ENCODE measurements at places on chromosomes 13 and 19.

- H3K4me1 ChIP-seq: peaks cover 11% of the 10 kb centered on the region
- no peak overlapping the region for H3K27ac ChIP-seq
- H3K36me3 ChIP-seq: no peaks in the 10 kb centered on the region
These were observed 853 bp upstream of the CACNA1A start for GRCh38 chr19:13507053-13507611.

- no peak for DNase-seq
- peaks cover 3% of the 10 kb centered on the region for H3K27me3 ChIP-seq
- no peaks in the 10 kb centered on the region for H3K36me3 ChIP-seq
- H3K4me3 ChIP-seq: no peak overlapping the region
- no peak overlapping the region for H3K27ac ChIP-seq
- H3K4me1 ChIP-seq: no peaks in the 10 kb centered on the region
These were observed 12.8 kb downstream of the SHC2 start for GRCh38 chr19:447816-448560.

DNA sequence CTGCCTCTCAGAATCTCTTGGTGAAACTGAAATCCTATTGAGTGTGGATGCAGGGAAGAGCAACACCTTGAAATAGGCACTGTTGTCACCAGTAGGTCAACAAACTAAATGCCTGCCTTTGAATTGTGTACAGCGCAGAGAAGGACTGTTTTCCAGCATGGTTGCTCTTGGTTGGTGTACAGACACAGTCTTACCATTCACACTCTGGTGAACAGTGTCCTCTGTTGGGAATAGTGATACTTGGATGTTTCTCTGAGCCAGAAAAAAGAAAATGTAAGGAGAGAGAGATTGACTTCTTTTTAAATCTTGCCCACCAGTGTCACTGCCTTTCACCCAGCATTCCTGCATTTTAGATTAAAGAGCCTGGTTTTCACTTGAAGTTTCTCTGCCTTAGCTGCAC lies 179.7 kb downstream of the STK24 start:
- H3K36me3 ChIP-seq: peaks cover 7% of the 10 kb centered on the region
- DNase-seq: no peak
- no peaks in the 10 kb centered on the region for H3K27me3 ChIP-seq
- H3K4me3 ChIP-seq: no peak overlapping the region

GRCh38 chr19:48970139-48970766 lies 5.1 kb downstream of the FTL start:
- no peak overlapping the region for H3K4me3 ChIP-seq
- H3K27ac ChIP-seq: peak overlapping the region; percentile 29
- peaks cover 67% of the 10 kb centered on the region for H3K36me3 ChIP-seq
- DNase-seq: no peak
- H3K27me3 ChIP-seq: no peaks in the 10 kb centered on the region

GRCh38 chr13:20503088-20504083 lies 22.3 kb downstream of the CRYL1 start:
- H3K27ac ChIP-seq: no peak overlapping the region
- DNase-seq: no peak
- H3K27me3 ChIP-seq: no peaks in the 10 kb centered on the region
- no peak overlapping the region for H3K4me3 ChIP-seq
- no peaks in the 10 kb centered on the region for H3K4me1 ChIP-seq
- peaks cover 9% of the 10 kb centered on the region for H3K36me3 ChIP-seq

- no peak for DNase-seq
- no peak overlapping the region for H3K27ac ChIP-seq
- H3K4me3 ChIP-seq: no peak overlapping the region
- no peaks in the 10 kb centered on the region for H3K4me1 ChIP-seq
- H3K27me3 ChIP-seq: no peaks in the 10 kb centered on the region
These were observed 109.3 kb upstream of the IPO5 start for GRCh38 chr13:97844151-97844550.

DNA sequence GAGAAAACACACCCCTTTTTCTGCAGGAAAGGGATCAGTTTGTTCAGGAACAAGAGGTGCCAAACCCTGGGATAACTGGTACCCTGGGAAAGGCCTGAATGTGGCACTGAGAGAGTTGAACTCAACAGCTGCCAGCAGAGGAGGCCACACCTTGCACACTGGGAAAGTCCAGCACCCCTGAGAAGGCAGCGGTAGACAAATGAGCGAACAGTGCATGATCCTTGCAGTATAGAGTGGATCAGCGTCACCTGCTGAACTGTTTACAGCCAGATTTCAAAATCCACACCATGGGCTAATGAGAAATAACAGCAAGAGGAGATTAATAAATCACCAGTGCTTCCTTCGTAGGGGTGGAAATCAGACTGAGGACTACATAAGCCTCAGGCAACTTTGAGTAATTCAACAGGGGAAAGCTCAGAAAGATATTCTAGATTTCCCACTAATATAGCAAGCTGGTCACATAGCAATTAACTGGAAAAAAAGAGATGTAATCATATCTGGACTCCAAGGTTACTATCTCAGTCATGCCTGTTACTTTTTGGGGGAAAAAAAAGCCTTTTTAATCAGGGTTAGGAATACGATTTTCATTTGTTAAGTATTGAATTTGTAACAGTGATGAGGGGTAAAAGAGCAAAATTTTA lies 52.0 kb downstream of the DCT start:
- H3K27me3 ChIP-seq: no peaks in the 10 kb centered on the region
- no peaks in the 10 kb centered on the region for H3K4me1 ChIP-seq
- no peaks in the 10 kb centered on the region for H3K36me3 ChIP-seq
- no peak overlapping the region for H3K4me3 ChIP-seq
- DNase-seq: no peak
- H3K27ac ChIP-seq: no peak overlapping the region

DNA sequence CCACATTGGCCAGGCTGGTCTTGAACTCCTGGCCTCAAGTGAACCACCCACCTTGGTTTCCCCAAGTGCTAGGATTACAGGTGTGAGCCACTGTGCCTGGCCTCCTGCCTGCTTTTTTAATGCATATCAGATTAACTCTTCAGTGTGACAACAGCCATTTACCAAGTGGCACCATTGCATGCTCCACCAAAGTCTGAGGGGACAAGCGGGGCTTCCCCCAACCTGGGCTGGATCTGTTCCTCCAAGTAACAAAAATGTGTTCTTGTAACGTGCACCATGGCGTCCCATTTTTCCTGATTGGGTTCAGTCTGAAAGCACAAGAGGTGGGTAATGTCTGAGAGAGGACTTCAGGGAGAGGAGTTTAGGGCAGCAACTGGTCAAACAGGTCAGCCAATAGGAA lies 77.8 kb downstream of the TEX29 start:
- H3K4me3 ChIP-seq: no peak overlapping the region
- H3K27ac ChIP-seq: no peak overlapping the region
- H3K4me1 ChIP-seq: no peaks in the 10 kb centered on the region
- H3K27me3 ChIP-seq: no peaks in the 10 kb centered on the region

GRCh38 chr19:19637523-19638251 lies 5.8 kb downstream of the GMIP start:
- H3K4me1 ChIP-seq: peaks cover 1% of the 10 kb centered on the region
- no peak for DNase-seq

DNA sequence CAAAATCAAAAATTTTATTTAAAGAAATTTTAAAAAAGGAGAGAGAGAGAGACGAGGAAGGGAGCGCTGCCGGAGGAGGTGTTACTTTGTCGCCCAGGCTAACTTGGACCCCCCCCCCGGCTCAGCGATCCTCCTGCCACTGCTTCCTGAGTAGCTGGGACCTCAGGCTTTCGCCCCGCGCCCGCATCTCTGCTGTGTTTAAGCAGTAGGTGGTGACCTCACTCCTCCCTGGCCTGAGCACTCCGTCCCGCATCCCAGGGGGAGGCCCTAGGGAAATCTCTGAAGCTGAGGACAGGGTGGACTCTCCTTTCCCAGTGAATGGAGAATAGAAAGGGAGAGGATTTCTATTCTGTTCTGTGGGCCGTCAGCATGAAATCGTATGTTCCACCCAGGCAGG lies 485 bp upstream of the ZNF845 start:
- peaks cover 6% of the 10 kb centered on the region for H3K36me3 ChIP-seq
- H3K4me1 ChIP-seq: peaks cover 5% of the 10 kb centered on the region
- H3K4me3 ChIP-seq: peak overlapping the region; percentile 67
- peak overlapping the region; percentile 78 for H3K27ac ChIP-seq

GRCh38 chr13:23456437-23457210 lies 23.1 kb upstream of the SACS start:
- peaks cover under 1% of the 10 kb centered on the region for H3K4me1 ChIP-seq
- H3K27me3 ChIP-seq: no peaks in the 10 kb centered on the region
- no peak overlapping the region for H3K4me3 ChIP-seq
- DNase-seq: no peak
- H3K27ac ChIP-seq: no peak overlapping the region
- no peaks in the 10 kb centered on the region for H3K36me3 ChIP-seq

DNA sequence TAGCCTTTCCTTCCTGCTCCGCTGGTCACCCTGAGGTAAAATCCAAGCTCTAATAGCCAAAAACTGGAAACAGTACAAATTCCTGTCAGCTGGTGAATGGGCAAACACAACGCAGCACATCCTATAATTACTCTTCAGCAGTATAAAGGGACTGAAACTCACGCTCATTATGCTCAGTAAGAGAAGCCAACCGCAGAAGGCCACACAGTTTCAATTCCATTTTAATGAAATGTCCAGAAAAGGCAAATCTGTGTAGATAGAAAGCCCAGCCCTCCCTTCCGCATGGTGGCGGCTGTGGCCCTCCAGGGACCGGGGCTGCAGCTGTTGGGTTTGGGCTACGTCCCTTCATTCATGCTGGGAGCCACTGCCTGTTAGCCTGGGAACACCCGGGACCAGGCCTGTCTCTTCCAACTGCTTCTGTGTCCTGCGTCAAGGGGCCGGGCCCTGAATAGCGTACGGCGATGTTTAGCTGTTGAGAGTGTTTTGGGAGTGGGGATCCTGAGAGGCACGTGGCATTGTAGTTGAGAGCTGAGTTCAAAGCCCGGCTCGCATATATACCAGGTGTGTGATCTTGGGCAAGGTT lies 23.5 kb downstream of the NKPD1 start:
- no peak overlapping the region for H3K4me3 ChIP-seq
- H3K36me3 ChIP-seq: peaks cover 12% of the 10 kb centered on the region
- no peak overlapping the region for H3K27ac ChIP-seq
- DNase-seq: no peak
- H3K27me3 ChIP-seq: no peaks in the 10 kb centered on the region

DNA sequence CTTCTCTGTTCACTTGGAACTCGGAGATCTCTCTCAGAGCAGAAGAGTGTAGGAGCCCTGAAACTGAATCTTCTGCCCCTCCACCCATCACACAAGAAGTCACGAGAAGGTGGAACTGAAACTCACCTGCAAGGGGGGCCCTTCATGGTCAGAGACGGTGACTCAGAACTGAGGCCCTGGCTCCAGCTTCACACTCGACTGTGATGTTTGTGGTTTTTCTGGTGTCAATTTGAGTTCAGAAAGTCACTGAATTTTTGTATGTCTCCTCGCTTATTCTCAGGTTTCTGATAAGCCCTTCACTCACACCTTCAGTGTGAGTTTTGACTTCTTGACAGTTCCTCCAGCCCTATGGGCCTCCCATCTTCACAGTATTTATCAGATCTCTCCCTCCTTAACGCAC lies 23.1 kb downstream of the SIGLEC5 start:
- no peak overlapping the region for H3K27ac ChIP-seq
- H3K36me3 ChIP-seq: no peaks in the 10 kb centered on the region
- no peaks in the 10 kb centered on the region for H3K4me1 ChIP-seq
- no peak overlapping the region for H3K4me3 ChIP-seq

- no peaks in the 10 kb centered on the region for H3K4me1 ChIP-seq
- no peak for DNase-seq
- H3K4me3 ChIP-seq: no peak overlapping the region
- no peaks in the 10 kb centered on the region for H3K36me3 ChIP-seq
- no peak overlapping the region for H3K27ac ChIP-seq
These were observed 12.1 kb upstream of the DACH1 start for GRCh38 chr13:71879129-71879535.

DNA sequence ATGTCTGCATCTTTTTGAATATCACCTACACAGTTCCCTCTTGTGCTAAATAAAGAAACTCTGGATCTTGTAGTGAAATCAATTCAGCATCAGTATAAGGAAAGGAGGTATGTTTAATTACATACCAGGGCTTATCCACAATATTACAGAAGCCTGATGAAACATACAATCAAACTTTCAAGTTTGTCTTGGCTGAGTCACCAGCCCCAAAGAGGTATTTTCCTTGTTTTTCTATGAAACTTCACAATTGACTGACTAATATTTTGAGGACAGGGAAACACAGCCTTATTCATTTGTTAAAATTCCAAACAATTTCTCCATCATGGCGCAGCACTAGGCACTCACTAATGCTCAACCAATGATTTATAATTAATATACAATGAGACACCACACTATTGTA lies 952.4 kb downstream of the PCDH17 start:
- no peaks in the 10 kb centered on the region for H3K4me1 ChIP-seq
- no peaks in the 10 kb centered on the region for H3K36me3 ChIP-seq
- H3K27ac ChIP-seq: no peak overlapping the region
- H3K4me3 ChIP-seq: no peak overlapping the region

GRCh38 chr19:34224996-34225658 lies 29.2 kb upstream of the GARRE1 start:
- no peaks in the 10 kb centered on the region for H3K4me1 ChIP-seq
- no peak overlapping the region for H3K27ac ChIP-seq
- H3K27me3 ChIP-seq: no peaks in the 10 kb centered on the region
- H3K36me3 ChIP-seq: peaks cover 78% of the 10 kb centered on the region

DNA sequence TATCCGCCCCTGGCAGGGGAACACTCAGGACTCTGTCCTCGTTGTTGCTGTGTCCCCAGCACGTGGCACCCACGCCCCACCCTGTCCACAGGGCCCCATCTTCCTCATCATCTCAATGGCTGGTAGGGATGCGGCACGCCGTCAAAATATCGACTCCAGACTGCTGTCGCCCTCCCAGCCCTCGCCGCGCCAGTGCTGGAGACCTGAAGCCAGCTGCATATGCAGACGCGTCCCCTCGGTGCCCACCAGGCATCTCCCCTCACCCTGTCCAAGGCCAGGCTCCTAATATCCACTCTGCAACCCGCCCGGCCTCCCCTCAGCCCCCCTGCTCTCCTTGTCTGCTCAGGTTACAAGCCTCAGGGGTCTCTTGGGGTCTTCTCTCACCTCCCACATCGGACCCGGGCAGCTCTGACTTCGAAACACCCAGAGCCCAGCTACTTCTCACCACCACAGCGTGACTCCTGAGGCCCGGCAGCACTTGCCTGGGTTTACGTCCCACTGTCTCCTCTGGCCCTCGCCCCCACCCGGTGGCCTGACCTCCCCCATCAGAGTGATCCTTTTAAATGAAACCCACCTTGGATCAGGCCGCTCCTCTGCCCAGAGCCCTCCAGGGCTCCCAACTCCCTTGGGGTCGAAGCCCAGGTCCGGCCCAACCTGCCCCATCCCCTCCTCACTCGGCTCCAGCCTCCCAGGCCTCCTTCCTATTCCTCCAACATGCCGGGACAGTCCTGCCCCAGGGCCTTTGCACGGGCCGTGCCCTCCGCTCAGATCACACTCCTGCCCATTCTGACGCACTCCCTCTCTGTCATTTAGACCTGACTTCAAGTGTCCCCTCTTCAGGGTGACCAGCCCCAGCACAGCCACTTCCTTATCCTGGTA lies 12.5 kb downstream of the PLIN4 start:
- DNase-seq: no peak
- H3K4me3 ChIP-seq: no peak overlapping the region
- no peaks in the 10 kb centered on the region for H3K27me3 ChIP-seq
- H3K4me1 ChIP-seq: no peaks in the 10 kb centered on the region

GRCh38 chr13:23690668-23691067 lies 120.5 kb downstream of the TNFRSF19 start:
- no peak overlapping the region for H3K4me3 ChIP-seq
- no peaks in the 10 kb centered on the region for H3K36me3 ChIP-seq
- no peak for DNase-seq
- H3K4me1 ChIP-seq: no peaks in the 10 kb centered on the region

GRCh38 chr13:75481176-75482069 lies 546 bp downstream of the TBC1D4 start:
- H3K4me1 ChIP-seq: peaks cover 11% of the 10 kb centered on the region
- H3K27me3 ChIP-seq: no peaks in the 10 kb centered on the region
- no peak for DNase-seq
- H3K27ac ChIP-seq: peak overlapping the region; percentile 75

All from tibial artery (tissue), 4 donors.